ENCODE measurements at places on chromosomes 13 and 19.

DNA sequence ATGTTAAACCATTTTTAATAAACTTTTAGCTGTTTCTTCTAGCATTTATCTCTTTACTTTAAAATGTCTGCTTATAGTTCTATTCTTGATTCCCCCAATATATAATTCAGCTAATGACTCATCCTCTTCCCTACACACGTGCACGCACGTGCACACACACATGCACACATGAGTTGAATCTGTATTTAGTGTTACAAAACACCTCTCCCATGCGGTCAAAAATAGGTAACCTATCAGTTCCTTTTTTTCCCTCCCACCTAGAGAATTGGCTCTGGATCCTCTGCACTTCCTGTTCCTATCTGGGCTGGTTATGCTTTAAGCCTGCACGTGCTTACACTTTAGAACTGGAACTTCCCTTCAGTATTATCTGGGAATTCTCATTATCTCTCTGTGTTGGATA is 144.1 kb downstream of the PAN3 start:
- no peak for DNase-seq

DNA sequence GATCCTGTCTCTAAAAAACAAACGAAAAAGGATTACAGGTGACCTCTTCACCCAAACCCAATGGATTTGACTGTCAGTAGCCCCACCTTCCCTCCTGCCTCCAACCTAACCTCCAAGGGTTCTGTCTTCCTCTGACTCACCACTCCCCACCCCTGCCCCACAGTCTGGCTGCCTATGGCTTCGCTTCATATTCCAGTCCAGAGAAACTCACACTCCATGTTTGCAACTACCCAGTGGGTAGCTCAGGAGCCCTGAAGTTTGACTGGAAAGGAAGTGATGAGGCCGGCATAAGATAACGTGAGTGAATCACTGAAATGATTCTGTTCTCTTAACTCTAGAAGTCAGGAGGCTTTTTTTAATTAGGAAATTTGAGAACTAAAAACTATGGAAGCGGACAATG is 303.9 kb downstream of the FOXO1 start:
- DNase-seq = no peak

GRCh38 chr13:77508959-77509620 is 26.4 kb upstream of the SCEL start:
- DNase-seq = no peak

DNA sequence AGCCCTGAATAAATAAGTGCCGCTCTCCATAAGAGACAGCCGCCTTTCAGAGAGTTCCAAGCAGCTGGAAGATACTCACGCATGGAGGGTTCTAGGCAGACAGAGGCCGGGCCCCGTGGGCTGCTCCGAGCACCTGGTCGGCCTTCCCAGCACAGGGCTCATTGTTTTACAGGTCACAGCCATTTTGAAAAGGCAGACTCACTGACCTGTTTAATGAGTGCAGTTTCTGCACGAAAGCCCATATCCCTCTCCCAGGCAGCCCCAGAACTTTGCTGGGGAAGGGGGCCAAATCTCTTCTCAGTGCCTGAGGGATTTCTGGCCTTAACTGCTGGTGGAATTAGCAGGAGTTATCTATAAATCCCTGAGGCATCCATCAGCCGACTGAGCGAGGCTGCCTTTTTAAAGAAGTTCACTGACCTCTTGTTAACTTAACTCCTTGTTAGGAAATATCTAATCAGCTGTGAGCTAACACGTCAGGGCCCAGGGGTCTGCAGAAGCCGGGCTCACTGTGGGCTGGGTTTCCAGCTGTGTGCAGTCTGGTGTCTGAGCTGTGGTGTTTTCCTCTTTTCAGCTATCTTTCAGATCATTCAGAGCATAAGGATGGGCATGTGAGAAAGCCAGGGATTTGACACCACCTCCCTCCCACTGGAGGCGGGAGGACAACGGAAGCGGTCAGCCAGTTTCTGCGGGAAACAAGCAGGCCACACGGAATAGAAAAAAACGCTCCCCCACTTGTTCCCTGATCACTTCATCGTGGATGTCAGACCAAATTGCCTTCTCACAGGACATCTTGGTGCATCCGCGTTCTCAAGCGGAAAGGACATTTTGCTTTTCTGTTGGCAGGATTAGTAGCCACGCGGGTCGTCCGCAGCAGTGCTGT is 23.3 kb downstream of the SERP2 start:
- no peak for DNase-seq

DNA sequence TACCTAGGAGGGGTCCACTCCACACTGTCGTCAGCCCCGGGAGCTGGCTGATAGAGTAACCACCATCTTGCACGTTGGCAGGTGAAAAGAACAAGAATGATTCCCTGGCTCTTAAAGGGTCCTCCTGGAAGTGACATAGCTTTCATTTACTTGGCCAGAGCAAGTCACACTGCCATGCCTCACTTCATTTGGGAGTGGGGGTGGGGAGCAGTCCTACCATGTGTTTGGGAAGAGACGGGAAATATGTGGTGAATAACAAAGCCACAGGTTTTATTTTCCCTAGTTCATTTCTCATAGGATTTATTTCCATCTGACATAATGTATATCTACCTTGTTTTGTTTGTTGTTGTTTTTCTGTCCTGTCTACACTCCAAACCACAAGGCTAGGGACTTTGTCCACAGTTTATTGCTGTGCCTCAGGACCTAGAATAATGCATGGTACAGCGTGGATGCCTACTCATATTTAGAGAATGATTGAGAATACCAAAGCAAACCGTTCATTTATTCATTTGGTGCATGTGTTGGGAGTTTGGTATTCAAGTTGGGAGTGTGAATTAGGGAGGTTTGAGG is 26.8 kb downstream of the UBAC2 start:
- no peak for DNase-seq

DNA sequence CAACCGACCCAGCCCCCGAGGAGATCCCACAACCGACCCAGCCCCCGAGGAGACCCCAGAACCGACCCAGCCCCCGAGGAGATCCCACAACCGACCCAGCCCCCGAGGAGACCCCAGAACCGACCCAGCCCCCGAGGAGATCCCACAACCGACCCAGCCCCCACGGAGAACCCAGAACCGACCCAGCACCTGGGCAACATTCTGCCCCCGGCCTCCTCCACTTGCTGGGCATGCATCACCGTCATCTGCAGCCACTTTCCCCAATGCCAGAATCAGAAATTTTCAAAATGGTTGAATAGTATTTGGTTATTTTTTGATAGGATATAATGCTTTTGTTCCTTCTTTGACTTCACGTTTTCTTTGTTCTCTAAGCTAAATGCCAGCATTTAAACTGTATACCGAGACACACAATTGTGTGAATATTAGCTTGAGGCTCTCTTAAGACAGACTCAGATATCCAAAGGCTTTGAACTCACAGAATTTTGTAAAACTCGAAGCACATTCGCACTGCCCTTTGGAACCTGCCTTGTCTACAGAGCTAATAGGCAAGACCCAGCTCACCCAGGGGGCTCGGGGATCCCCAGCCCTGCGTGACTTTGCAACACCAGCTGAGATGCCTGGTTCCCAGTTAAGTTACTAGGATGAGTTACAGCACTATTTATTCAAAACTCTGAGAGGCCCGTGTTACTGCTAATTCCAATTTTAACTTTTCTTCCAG is 15.5 kb upstream of the RASA3 start:
- DNase-seq = no peak

GRCh38 chr13:108752276-108752675 is 122.9 kb downstream of the MYO16 start:
- no peak for DNase-seq

- DNase-seq = peak; percentile 86
Observed at GRCh38 chr19:35013041-35013819, 13.1 kb downstream of the GRAMD1A start.

DNA sequence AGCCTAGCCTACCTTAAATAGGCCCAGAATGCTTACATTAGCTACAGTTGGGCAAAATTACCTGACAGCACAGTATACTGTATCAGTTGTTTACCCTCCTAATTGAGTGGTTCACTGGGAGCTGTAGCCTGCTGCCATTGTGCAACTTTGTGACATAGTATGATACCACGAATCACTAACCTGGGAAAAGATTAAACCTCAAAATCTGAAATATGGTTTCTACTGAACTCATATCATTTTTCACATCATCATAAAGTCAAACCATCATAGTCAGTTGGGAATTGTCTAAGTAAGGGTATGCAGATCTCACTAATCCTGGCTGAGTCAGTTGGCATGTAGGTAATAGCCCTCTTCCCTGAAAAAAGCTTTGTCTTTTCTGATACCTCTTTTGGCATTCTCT is 9.2 kb downstream of the PAN3 start:
- no peak for DNase-seq

- peak; percentile 71 for DNase-seq
Observed at GRCh38 chr13:99386911-99387788, 80.0 kb upstream of the GPR183 start.

GRCh38 chr19:29882719-29883105 is 59.3 kb upstream of the URI1 start:
- DNase-seq = no peak

DNA sequence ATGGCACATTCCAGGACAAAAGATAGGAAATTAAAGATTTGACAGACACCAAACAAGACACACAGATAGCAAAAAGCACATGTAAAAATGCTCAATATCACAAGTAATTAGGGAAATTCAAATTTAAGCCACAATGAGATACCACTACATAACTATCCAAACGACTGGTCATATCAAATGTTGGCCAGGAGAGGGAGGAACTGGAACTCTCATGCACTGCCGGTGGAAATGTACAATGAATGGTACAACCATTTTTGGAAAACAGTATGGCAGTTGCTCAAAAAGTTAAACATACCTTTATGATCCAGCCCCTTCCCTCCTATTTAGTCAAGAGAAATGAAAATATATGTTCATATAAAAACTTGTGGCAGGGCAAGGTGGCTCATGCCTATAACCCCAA is 36.8 kb upstream of the CYP2S1 start:
- DNase-seq = no peak

- DNase-seq = no peak
Observed at GRCh38 chr13:108560093-108560492, 69.3 kb upstream of the MYO16 start.

DNA sequence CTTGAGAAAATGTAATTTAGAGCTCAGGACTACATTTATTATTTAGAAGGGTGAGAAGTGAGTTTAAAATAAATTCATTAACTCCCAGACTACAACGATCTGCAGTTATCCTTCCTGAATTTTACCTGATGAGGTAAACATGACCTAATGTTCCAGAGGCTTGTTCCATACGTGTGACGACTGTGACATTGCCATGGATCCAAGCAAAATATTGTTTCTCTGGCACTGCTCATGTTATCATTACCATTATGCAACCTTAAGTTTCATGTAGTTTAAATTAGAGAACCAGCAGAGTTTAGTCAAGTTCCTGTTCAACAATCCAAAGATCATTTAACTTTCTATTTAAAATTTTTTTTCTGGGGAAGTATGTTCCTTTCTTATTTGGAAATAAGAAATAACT is 279.6 kb downstream of the KLF5 start:
- DNase-seq = no peak

DNA sequence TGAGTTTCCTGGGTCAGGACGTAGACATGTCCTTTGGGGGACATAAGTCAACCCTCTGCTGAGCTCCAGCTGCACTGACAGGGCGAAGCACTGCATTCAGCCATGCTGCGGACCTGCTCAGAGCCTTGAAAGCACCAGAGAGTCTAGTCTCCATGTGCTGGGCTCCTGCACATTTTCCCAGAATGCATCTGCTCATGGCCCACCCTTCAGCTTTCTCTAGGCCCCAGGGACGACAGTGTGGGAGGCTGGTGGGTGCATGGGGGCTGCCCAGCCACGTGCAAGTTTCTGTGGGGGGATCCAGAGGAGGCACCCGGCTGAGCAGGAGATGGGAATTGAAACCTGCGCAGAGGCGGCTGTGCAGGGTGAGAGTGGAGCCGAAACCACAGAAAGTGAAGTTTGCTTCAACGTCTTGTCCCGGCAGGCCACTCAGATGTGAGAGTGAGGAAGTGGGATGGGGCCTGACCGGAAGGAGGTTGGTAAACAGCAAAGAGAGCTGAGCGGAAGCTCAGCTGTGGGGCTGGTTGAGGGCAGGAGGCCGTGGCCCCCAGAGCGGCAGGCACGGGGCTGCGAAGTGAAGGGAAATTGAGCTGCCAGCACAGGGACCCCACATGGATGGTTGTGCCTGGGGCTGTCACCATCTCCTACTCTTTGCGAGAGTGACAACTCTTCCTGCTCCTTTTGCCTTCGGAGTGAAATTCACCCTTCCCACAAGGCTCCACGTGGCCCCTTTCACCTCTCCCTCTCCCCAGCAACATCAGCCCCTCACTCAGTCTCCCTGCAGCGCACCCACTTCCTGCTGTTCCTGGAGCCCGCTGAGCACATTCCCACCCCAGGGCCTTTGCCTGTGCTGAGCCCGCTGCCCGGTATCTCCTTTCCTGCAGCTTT is 11.8 kb downstream of the PGLS start:
- DNase-seq = peak; percentile 82

- no peak for DNase-seq
Observed at GRCh38 chr13:51557875-51558612, 26.2 kb upstream of the WDFY2 start.

DNA sequence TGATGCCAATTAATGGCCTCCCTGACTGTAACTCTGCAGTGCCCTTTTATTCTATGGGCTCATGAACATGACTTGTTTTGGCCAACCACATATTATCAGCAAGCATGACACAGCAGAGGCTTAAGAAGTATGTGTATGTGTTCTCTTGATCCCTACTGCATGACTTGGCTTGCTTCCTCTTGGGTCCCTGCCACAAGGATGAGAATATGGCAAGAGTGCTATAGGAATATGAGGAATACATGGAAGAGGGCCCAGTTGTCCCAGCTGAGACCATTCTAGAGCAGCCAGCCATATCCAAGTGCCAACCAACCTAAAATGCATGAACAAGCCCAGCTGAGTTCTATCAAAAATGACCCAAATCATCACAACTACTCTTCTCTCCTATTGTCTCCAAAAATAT is 576.7 kb upstream of the PCDH9 start:
- no peak for DNase-seq

- DNase-seq = no peak
Observed at GRCh38 chr13:105448811-105449210, 1086.7 kb downstream of the EFNB2 start.

- no peak for DNase-seq
Observed at GRCh38 chr13:44364345-44365000, 9.2 kb upstream of the SERP2 start.

DNA sequence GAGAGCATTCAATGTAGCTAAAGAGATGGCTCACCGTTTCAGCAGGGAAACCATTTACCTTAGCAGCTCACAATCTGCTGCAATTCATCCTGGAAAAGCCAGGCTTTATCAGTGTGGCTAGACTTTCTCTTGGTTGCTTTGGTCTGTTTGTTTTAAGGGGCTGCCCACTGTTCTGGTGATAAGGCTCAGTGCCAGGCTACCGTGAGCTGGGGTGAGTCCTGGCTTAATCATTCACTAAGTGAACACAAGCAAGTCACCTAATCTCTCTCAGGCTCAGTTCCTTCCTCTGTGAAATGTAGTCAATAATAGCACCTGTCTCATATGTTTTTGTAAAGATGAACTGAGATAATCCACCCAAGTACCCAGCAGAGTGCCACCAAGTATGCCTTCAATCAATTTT is 229.0 kb downstream of the TEX29 start:
- no peak for DNase-seq

- DNase-seq = no peak
Observed at GRCh38 chr19:45834970-45835369, 19.9 kb upstream of the RSPH6A start.

Data from germinal center (tissue), 1 donor.